Activated CD8-positive, alpha-beta T cell treated with anti-CD3 and anti-CD28 coated beads, Interleukin-2, amount 10 ng/mL, durations not matched to agents 7 days and 5 days (primary cell): ENCODE measurements at places on chromosomes 2 and 18. TPM values are rescaled to one million over a fixed set of nuclear protein-coding genes. Genes with fewer than 3 reads are reported as not detected.
A peak's percentile ranks its signal among the peaks of the same experiment; 100 is the strongest.

GRCh38 chr2:102179061-102179460, 7.8 kb upstream of the IL1RL2 start:
- H3K4me3 ChIP-seq: no peak overlapping the region
- no peaks in the 10 kb centered on the region for H3K4me1 ChIP-seq
- H3K27ac ChIP-seq: no peak overlapping the region
- H3K27me3 ChIP-seq: peaks cover 16% of the 10 kb centered on the region
- no peaks in the 10 kb centered on the region for H3K36me3 ChIP-seq

- H3K27me3 ChIP-seq: no peaks in the 10 kb centered on the region
- no peaks in the 10 kb centered on the region for H3K4me1 ChIP-seq
Observed at GRCh38 chr2:118658596-118659198, 188.8 kb downstream of the EN1 start.

- H3K36me3 ChIP-seq: no peaks in the 10 kb centered on the region
- no peak overlapping the region for H3K4me3 ChIP-seq
- no peak overlapping the region for H3K27ac ChIP-seq
- peaks cover 9% of the 10 kb centered on the region for H3K27me3 ChIP-seq
Observed at GRCh38 chr2:47283659-47284058, 119.3 kb upstream of the MSH2 start.

DNA sequence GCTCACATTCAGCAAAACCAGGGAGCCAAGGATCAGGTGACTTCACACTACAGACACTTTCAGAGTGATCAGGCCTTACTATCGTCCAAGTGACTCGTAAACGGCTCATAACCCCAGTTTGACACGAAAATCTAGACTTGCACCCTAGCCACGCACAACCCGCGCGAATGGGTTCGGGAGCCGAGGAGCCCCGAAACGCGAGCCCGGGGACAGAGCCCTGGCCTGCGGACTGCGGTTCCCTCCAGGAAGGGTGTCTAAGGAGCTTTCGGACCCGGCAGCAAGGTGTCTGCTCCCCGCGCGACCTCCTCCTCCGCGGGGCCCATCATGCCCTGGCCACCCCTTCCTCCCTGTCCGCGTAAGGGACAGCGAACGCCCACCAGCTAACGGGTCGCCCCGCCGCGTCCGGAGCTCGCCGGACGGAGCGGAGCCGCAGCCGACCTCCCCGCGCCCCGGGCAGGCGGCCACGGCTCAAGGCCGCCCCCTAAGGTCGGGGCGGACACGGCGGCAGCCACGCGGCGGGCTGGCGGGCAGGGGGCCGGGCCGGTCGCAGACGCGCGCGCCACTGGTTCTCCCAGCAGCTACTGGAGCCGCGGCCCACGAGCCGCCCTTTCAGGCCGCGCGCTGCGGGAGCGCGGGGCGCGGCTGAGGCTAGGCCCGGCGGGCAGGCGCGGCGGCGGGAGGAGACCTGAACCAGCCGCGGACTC, 575 bp downstream of the ATL2 start:
- peak; percentile 67 for DNase-seq
- peaks cover 46% of the 10 kb centered on the region for H3K4me1 ChIP-seq
- peak overlapping the region; percentile 97 for H3K4me3 ChIP-seq

- no peak overlapping the region for H3K4me3 ChIP-seq
- no peak for DNase-seq
- no peaks in the 10 kb centered on the region for H3K4me1 ChIP-seq
- H3K36me3 ChIP-seq: no peaks in the 10 kb centered on the region
- H3K27me3 ChIP-seq: no peaks in the 10 kb centered on the region
Observed at GRCh38 chr2:108029496-108029895, 43.2 kb downstream of the SLC5A7 start.

GRCh38 chr2:156649596-156649995, 213.4 kb downstream of the GPD2 start:
- no peaks in the 10 kb centered on the region for H3K36me3 ChIP-seq
- H3K4me3 ChIP-seq: no peak overlapping the region
- H3K4me1 ChIP-seq: no peaks in the 10 kb centered on the region
- peaks cover 2% of the 10 kb centered on the region for H3K27me3 ChIP-seq
- H3K27ac ChIP-seq: no peak overlapping the region

The FASTKD1 gene
- 42.1 TPM for total RNA-seq

DNA sequence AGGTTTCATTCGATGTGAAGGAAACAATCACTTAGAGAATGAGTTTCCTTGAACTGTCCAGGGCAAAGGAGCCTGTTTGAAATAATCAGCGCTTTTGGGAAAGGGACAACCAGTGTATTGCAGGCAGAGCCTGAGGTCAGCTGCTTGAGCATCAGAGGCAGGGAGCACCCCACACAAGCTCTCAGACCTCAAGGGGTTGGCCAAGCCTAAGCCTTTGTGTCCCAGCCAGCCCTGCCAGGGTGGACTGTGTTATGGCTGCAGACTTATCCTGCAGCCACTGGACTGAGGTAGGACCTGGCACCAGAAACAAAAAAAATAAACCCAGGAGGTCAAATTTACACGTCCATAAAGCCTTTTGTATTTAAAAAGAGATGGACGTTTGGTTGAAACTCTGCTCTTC, 228.3 kb downstream of the SEPTIN10 start:
- H3K4me1 ChIP-seq: no peaks in the 10 kb centered on the region
- no peaks in the 10 kb centered on the region for H3K27me3 ChIP-seq
- no peak overlapping the region for H3K4me3 ChIP-seq
- DNase-seq: no peak

The RIT2 gene
- total RNA-seq: not detected

GRCh38 chr2:231664727-231665126, 43.6 kb upstream of the PTMA start:
- no peaks in the 10 kb centered on the region for H3K27me3 ChIP-seq
- H3K4me1 ChIP-seq: peaks cover 38% of the 10 kb centered on the region
- H3K36me3 ChIP-seq: peaks cover 11% of the 10 kb centered on the region
- no peak overlapping the region for H3K27ac ChIP-seq

GRCh38 chr2:55364189-55365055, 55.2 kb downstream of the CCDC88A start:
- H3K27ac ChIP-seq: no peak overlapping the region
- DNase-seq: no peak
- H3K4me1 ChIP-seq: no peaks in the 10 kb centered on the region
- no peaks in the 10 kb centered on the region for H3K36me3 ChIP-seq
- H3K4me3 ChIP-seq: no peak overlapping the region

- no peak overlapping the region for H3K4me3 ChIP-seq
- H3K36me3 ChIP-seq: no peaks in the 10 kb centered on the region
Observed at GRCh38 chr2:164979113-164979512, 23.8 kb upstream of the SLC38A11 start.

- no peaks in the 10 kb centered on the region for H3K36me3 ChIP-seq
- H3K27ac ChIP-seq: no peak overlapping the region
- DNase-seq: no peak
- H3K27me3 ChIP-seq: peaks cover 13% of the 10 kb centered on the region
- no peak overlapping the region for H3K4me3 ChIP-seq
- H3K4me1 ChIP-seq: no peaks in the 10 kb centered on the region
Observed at GRCh38 chr2:7971841-7972240, 710.0 kb upstream of the ID2 start.

GRCh38 chr2:1623906-1624445, 120.3 kb downstream of the PXDN start:
- no peaks in the 10 kb centered on the region for H3K27me3 ChIP-seq
- no peak overlapping the region for H3K27ac ChIP-seq
- no peaks in the 10 kb centered on the region for H3K4me1 ChIP-seq

DNA sequence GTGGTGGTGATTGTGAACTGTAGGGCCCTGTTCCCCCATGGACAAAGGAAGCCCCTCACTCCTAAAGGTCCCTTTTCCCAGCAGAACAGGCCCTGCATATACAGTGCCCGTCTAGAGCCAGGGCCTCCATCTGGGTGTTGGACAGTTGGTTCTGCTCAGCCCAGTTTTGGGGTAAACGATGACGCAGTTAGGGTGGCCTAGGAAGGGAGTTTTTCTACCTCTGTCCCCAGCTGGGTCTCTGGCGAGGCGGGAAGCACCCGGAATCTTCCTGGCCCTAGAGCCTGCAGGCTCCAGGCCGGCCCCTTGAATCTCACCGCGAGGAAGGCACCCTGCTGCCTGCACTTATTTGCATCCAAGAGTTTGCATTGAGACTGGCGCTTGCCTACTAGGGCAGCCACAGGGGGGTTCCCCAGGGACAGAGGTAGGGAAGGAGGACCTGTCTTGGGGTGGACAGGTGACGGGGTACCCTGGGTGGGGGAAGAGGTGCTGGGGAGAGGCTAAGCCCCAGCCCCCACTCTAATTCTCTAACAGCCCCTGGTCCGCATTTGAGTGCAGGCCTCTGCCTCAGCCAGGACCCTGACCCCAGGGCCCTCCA, 529 bp upstream of the MTA3 start:
- peak overlapping the region; percentile 59 for H3K4me3 ChIP-seq
- H3K4me1 ChIP-seq: peaks cover 35% of the 10 kb centered on the region
- peak; percentile 22 for DNase-seq

The UNC80 gene
- not detected for total RNA-seq

DNA sequence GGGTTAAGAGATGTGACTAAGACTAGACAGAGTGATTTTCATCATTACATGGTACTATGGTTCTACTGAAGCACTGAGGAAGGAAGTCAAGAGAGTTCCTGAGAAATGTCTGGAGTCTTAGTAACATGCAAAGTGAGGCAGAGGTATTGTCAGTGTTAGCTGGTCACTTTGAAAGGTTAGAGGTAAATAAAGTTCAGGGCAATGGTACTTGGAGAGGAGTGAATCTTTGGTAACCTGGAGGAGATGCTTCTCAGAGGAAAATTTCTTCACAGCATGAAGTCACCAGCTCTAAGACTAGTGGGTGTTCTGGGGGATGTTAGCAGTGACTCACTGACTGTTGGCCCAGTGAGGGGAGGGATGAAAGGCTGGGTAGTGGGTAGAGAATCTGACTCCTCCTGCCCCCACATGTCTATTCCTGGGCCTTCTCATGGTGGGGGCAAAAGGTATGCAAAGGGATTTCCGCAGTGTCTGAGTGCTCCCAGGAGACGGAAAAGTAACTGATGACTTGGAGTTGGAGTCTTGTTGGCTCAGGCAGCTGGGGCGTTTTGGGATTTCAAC, 23.3 kb upstream of the IL1RN start:
- DNase-seq: no peak
- H3K27me3 ChIP-seq: peaks cover 2% of the 10 kb centered on the region
- no peak overlapping the region for H3K4me3 ChIP-seq
- peaks cover 24% of the 10 kb centered on the region for H3K4me1 ChIP-seq

GRCh38 chr2:36526226-36526625, 71.7 kb downstream of the FEZ2 start:
- H3K27me3 ChIP-seq: no peaks in the 10 kb centered on the region
- H3K36me3 ChIP-seq: peaks cover 2% of the 10 kb centered on the region
- no peak for DNase-seq
- peaks cover 9% of the 10 kb centered on the region for H3K4me1 ChIP-seq

GRCh38 chr18:10751653-10752052, 225.8 kb downstream of the NAPG start:
- peaks cover 6% of the 10 kb centered on the region for H3K27me3 ChIP-seq
- H3K4me1 ChIP-seq: no peaks in the 10 kb centered on the region

DNA sequence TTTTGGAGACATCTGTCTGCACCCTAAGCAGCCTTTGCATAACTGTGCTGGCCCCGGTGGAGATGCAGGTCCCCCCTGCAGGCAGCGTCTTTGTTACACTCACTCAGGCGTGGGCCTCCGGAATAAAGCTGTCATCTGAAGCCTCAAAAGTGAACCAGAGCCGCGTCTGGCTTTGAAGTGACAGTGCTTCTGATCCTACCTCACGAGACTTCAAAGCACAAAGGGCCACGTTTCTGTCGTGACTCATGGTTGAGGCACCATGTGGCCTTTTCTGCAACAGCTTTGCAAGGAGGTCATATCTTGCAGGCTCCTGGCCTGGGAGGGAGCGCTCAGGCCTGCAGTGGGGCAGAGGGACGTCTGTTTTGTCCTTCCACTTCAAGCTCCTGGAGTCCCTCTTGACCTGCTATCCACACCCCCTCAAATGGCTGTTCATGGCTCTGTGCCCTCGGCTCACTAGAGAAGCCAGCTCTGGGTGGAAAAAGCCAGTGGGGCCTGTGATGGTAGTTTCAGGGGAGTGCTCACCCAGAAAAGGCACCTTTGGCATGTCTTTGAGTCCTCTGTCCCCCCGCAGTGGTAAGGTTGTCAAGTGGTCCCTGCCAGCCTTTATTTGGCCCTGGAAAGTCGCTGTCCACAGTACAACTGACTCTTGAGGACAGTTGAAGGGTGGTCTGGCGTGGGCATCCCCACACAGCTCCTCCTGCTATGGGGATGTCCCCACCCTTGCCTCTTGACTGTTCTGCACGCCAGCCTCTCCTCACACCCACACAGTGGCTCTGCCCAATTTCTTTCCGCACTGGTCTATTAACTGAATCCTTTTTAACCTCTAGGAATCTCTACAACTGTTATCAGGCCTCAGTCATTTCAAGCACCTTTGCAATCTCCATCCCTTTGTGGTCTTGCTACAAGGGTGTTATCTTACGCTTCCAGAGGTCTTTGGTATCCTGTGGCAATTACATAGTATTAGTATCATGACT, 19.3 kb downstream of the GPR55 start:
- DNase-seq: peak; percentile 87
- H3K27ac ChIP-seq: peak overlapping the region; percentile 69
- H3K36me3 ChIP-seq: peaks cover 27% of the 10 kb centered on the region
- H3K4me1 ChIP-seq: peaks cover 55% of the 10 kb centered on the region
- H3K4me3 ChIP-seq: no peak overlapping the region

The CENPO gene
- 53.9 TPM for total RNA-seq

DNA sequence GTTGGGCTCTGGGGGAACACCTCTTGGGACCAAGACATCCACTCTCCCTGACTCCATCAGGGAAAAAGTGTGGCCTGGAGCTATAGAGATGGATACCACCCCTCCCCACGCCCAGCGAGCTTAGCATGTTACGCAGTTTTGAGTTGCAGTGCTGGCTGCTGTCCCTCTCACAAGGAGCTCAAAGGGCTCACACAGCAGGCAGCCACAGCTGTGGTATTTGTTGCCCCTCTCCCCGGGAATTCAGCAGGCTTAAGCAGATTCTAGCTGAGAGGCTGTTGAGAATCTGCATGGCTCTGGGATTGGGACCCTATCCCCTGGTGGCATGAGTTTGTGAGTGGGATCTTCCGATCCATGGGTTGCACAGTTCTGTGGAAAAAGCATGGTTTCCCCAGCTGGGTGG, 673.1 kb upstream of the FSHR start:
- H3K4me1 ChIP-seq: no peaks in the 10 kb centered on the region
- no peak for DNase-seq

GRCh38 chr2:190655570-190655969, 6.7 kb downstream of the NAB1 start:
- H3K4me1 ChIP-seq: peaks cover 11% of the 10 kb centered on the region
- no peak overlapping the region for H3K27ac ChIP-seq
- no peak for DNase-seq
- H3K27me3 ChIP-seq: no peaks in the 10 kb centered on the region
- H3K4me3 ChIP-seq: no peak overlapping the region

GRCh38 chr2:229686122-229686919, 28.0 kb downstream of the DNER start:
- H3K27ac ChIP-seq: no peak overlapping the region
- no peak for DNase-seq
- no peaks in the 10 kb centered on the region for H3K4me1 ChIP-seq
- no peak overlapping the region for H3K4me3 ChIP-seq
- peaks cover 8% of the 10 kb centered on the region for H3K27me3 ChIP-seq

DNA sequence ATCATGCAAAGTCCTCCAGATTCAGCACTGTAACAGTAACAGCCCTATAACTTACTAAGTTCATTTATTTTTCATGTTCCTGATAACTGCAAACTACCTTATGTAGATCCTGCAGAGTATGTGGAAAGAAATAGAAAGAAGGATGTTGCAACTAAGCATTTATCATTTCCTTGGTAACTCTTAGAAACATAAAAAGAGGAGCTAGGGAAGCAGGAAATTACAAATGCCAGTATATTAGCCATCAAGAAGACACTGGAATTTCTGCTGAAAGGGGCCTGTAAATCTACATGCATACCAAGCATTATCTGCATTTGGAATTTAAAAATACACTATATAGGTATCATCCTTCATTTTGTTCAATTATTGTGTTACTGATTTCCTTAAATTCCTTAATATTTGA, 66.8 kb downstream of the PDE11A start:
- no peaks in the 10 kb centered on the region for H3K36me3 ChIP-seq
- no peaks in the 10 kb centered on the region for H3K4me1 ChIP-seq
- H3K27ac ChIP-seq: no peak overlapping the region
- H3K4me3 ChIP-seq: no peak overlapping the region
